ENCODE measurements at places on chromosomes 3 and 15.

GRCh38 chr15:39623529-39623931 lies 42.7 kb downstream of the THBS1 start:
- peak; percentile 86 for DNase-seq

GRCh38 chr15:101121511-101122090 lies 130.2 kb downstream of the CHSY1 start:
- DNase-seq: peak; percentile 85

- no peak for DNase-seq
These were observed 162.1 kb downstream of the FOXP1 start for GRCh38 chr3:71421475-71421819.

DNA sequence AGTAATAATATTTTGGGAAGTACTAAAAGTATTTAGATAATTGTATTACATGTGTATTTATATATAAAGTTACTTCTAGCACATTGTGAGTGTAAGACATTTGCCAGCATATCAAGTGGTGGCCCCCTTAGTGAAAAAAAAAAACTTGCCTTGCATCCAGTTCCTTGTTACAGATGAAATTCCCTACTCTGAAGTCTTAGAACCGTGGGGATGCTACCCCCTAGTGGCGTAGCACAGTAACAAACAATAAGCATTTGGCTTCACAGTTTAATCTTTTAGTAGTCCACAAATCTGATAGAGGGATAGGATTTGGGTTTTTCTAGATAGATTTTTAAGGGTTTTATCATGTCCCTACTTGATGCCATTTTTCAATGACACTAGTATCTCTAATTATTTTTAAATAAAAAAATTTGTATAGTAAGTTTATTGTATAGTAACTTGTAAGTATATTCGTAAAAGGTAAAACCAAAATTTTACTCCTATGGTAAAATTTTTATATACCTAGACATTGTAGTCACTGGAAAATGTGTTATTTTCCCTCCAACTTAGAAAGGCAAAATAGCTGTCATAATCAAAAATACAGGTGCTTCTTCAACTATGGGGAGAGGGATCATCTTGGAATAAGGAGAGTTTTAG lies 14.3 kb downstream of the SMC4 start:
- peak; percentile 91 for DNase-seq

GRCh38 chr3:176978441-176978840 lies 218.8 kb downstream of the TBL1XR1 start:
- no peak for DNase-seq
